ENCODE measurements at places on chromosomes 16 and 17.

GRCh38 chr17:6640536-6641246 lies at the start of the genes KIAA0753 and TXNDC17:
Gene KIAA0753, minus strand, starts transcription at chr17:6640711. Its CDS starts 5,608 bp downstream, at chr17:6635103.
Gene TXNDC17, plus strand, starts transcription at chr17:6641060. Its CDS starts 23 bp downstream, at chr17:6641083.
- DNase-seq: peak; percentile 89

DNA sequence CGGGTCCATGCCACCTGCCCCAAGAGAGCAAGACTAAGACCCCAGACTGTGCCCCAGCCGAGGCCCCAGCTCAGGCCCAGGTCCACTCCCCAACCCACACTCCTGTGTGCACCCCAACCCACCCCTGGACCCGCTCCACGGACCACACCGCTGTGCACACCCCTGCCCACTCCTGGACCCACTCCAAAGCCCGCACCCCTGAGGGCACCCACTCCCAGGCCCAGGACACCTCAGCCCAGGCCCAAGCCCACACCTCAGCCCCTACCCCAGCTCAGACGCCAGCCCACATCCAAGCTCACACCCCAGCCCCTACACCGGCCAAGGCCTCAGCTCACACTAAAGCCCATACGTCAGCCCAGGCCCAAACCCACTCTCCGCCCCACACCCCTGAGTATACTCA lies 1.1 kb downstream of the SPEM3 start:
- no peak for DNase-seq

- no peak for DNase-seq
Measured at GRCh38 chr16:89919535-89920406, 1.1 kb downstream of the MC1R start.

DNA sequence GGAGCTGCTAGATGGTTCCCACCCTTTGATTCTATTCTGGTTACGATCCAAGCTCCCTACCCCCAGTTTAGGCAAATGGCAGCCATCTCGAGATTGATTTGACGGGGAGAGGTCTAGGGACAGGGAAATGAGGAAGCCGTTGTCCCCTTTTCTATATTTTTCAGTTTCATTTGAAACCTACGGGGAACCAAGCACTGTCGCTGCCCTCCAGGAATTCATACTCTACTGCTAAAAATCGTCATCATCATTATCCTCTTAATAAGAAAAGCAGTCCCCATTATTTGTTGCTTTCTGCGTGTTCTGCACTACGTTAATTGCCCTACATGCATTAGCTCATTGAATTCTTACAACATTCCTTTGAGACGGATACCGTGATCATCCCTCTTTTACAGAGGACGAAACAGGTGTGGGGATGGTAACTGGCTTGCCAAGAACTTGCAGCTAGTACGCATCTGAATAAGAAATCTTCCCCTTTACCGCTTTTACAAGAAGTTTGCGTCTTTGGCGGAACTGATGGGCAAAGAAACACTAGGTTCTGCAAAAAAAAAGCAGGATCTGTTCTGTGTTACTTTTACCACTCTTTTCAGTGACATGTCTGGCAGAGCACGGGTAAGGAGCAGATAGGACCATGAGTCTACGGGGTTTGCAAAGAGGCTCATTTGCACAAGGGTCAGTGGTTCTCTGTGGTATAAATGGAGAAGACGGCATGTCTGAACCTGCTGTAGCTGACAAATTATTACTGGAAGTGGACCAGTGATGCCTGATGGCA lies 1.1 kb downstream of the CCP110 start:
- peak; percentile 59 for DNase-seq

DNA sequence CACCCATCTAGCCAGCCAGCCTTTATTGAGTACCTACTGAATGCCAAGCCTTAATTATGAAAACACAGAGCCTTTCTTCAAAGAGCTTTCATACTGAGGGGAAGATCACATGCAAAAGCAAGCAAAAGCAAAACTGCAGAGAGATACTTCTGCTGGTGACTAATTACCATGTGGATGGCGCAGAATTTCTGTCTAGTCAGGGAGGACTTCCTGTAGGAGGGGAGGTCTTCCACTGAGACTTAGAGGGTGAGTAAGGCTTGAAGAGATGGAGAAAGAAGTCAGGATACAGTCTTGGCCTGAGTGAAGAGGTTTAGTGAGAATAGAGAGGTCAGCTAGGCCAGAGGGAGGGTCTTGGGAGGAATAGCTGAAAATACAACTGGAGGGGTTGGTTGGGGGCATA lies 53.9 kb upstream of the CCL2 start:
- no peak for DNase-seq

- peak; percentile 91 for DNase-seq
Measured at GRCh38 chr17:55743103-55743679, 7.7 kb upstream of the PCTP start.

DNA sequence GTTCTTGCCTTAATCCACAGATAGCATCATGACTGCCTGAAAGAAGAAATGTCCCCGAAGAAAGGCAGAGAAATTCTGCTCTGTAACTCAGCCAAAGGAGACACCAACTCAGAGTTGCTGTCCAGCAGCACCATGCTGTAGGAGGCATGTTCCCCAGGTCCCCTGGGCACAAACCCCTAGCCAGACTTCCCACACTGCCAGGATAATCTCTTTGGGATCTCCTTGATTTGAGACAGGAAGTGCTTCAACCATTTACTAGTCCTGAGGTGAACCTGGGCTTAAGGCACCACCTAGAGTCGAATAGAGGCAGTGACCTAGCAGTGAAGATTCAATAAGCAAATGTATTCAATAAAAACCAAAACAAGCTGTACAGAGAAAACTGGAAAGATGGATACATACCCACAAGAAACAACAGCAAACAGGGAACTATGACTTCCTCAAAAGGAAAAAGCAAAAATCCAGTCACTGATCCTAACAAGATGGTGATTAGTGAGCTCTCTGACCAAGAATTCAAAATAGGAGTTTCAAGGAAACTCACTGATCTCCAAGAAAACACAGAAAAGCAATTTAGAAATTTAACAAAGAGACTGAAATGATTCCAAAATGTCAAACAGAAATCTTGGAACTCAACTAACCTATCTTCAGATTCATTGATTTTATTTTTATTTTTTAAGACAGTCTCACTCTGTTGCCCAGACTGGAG lies 5.7 kb downstream of the OR4D2 start:
- peak; percentile 35 for DNase-seq

DNA sequence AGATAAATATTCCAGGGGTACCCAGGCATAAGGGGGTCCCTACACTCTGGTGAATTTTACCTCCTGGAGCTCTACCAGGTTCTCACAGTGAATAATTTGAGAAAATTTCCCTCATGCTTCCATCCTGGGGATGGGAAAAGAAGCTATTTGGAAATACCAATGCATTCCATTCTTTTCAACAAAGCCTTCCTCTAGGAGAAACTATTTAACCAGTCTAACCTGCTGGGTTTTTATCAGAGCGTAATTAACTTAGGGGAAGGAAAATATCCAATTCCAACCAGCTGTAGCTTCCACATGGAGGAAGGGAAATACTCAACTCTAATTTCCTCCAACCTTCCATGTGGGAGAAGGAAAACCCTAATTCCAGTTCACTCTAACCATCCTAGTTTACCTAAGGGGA lies 17.0 kb downstream of the MFSD6L start:
- DNase-seq: no peak

GRCh38 chr17:39949028-39949427 lies 13.8 kb upstream of the GSDMA start:
- DNase-seq: no peak

- DNase-seq: no peak
Measured at GRCh38 chr16:4042581-4042980, 73.7 kb downstream of the ADCY9 start.

- DNase-seq: no peak
Measured at GRCh38 chr17:58560511-58560910, 46.1 kb upstream of the MTMR4 start.

- no peak for DNase-seq
Measured at GRCh38 chr16:30406795-30407101, 658 bp upstream of the ZNF771 start.

DNA sequence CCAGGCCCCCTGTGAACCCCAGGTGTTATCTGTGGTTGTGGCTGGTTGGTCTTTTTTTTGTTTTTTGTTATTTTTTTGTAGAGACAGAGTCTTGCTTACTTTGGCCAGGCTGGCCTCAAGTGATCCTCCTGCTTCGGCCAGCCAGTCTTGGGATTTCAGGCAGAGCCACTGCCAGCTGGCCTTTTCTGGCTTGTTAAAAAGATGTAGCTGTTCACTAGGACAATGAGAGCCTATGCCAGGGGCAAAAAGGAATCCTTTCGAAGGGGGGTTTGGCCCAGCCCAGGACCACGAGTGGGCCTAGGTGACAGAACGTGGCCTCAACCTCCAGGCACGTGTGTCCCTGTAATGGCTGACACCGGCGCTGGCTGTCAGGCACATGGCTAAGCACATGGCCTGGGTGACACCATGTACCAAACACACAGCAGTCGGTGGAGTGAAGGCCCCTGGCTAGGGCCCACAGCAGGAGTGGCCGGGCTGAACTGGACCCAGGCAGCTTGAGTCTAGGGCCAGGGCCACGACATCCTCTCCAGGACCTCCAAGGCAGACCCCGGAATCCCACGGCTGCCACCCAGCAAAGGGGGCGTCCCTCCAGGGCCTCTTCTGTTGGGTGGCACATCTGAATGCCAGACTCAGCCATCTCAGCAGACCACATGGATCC lies 6.9 kb upstream of the SLC38A8 start:
- no peak for DNase-seq

- DNase-seq: peak; percentile 92
Measured at GRCh38 chr17:32551186-32551955, 64.6 kb downstream of the CDK5R1 start.

- peak; percentile 42 for DNase-seq
Measured at GRCh38 chr17:67689534-67690177, 28.1 kb upstream of the NOL11 start.
